Endothelial cell of coronary artery (primary cell): ENCODE measurements at places on chromosomes 5 and 9. TPM values are rescaled to one million over a fixed set of nuclear protein-coding genes. Genes with fewer than 3 reads are reported as not detected.

Gene JAKMIP2
- 0.09 TPM in 1 of 2 replicates, not detected in the other for total RNA-seq

Gene IER5L
- 10.5 and 19.6 TPM in 2 replicates for total RNA-seq

Gene PCDHB5
- total RNA-seq: 0.56 and 1.4 TPM in 2 replicates

Gene DBH
- total RNA-seq: not detected in 2 replicates

Gene CCNI2
- total RNA-seq: not detected in 2 replicates

Gene GIN1
- total RNA-seq: 4.2 and 5.1 TPM in 2 replicates

Gene PCDHB12
- 0.47 and 0.54 TPM in 2 replicates for total RNA-seq

Gene CDKN2A
- total RNA-seq: 5.8 and 14.0 TPM in 2 replicates

Gene SPINK7
- total RNA-seq: not detected in 2 replicates

Gene PFDN1
- 46.9 and 62.9 TPM in 2 replicates for total RNA-seq

Gene SGTB
- 6.8 and 9.3 TPM in 2 replicates for total RNA-seq

Gene IFNK
- total RNA-seq: not detected in 2 replicates

Gene BARHL1
- total RNA-seq: not detected in 2 replicates

Gene BOD1
- 65.3 and 72.9 TPM in 2 replicates for total RNA-seq

Gene GABRA6
- not detected in 2 replicates for total RNA-seq

Gene IL13
- not detected in 2 replicates for total RNA-seq

Gene IZUMO3
- total RNA-seq: not detected in 2 replicates

Gene TMC1
- 2.1 and 5.8 TPM in 2 replicates for total RNA-seq

Gene IFNA2
- total RNA-seq: not detected in 2 replicates

Gene PCDHA1
- under 0.01 TPM in 1 of 2 replicates, not detected in the other for total RNA-seq

Gene ANKRD34B
- not detected in 2 replicates for total RNA-seq

Gene LRSAM1
- total RNA-seq: 9.8 and 12.7 TPM in 2 replicates

Gene NUTM2G
- total RNA-seq: not detected in 2 replicates

Gene SEMA5A
- under 0.01 and 12.7 TPM in 2 replicates for total RNA-seq

Gene BTNL8
- not detected in 2 replicates for total RNA-seq

Gene IL33
- 39.9 and 138 TPM in 2 replicates for total RNA-seq

Gene PNPLA7
- total RNA-seq: 0.36 and 0.47 TPM in 2 replicates

Gene GARIN3
- total RNA-seq: not detected in 2 replicates

Gene DMRT3
- total RNA-seq: not detected in 2 replicates

Gene LECT2
- total RNA-seq: not detected in 2 replicates

Gene SOHLH1
- total RNA-seq: 0.09 TPM in 1 of 2 replicates, not detected in the other

Gene IRX2
- total RNA-seq: 0.28 TPM in 1 of 2 replicates, not detected in the other

Gene XRCC4
- total RNA-seq: 6.2 and 9.6 TPM in 2 replicates

Gene CKS2
- total RNA-seq: 87.1 and 177 TPM in 2 replicates

Gene NFIB
- 74.6 and 103 TPM in 2 replicates for total RNA-seq

Gene CTSL
- 93.1 and 129 TPM in 2 replicates for total RNA-seq

Gene TSLP
- total RNA-seq: under 0.01 and 0.09 TPM in 2 replicates

Gene GALNT12
- 0.66 and 1.2 TPM in 2 replicates for total RNA-seq

Gene PDCD1LG2
- 11.7 and 24.4 TPM in 2 replicates for total RNA-seq
